GM12864 (cell line): ENCODE measurements at places on chromosomes 4 and X.
A peak's percentile ranks its signal among the peaks of the same experiment; 100 is the strongest.

GRCh38 chr4:140176735-140177134, 22.8 kb upstream of the MAML3 start:
- DNase-seq = no peak

DNA sequence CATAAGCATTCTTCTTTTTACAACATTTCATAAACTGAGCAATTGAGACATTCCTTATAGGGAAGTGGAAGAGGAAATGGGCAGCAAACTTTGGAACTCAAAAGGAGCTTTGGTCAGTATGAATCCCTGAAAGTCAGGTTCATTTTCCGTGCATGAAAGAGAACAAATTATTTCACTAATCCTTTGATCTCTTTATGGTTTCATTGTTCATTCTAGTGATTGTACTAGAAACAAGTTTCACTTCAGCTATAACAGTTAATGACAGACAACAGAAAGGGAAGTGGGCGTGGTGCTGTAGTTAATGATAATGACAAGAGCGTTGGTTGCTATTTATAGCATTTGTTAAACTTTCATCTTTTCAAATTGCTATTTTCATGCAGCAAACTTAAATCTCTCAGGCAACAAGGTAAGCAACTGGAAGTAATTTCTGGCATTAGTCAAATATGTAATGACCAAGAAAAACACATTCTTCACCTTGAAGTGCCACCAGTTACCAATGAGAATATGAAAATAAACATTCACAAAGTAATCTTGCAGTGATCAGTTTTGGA, 98.4 kb downstream of the AREG start:
- DNase-seq = no peak

GRCh38 chrX:30735839-30736238, 82.6 kb downstream of the GK start:
- peak; percentile 21 for DNase-seq

GRCh38 chrX:122504026-122504425, 680.1 kb upstream of the GRIA3 start:
- no peak for DNase-seq

DNA sequence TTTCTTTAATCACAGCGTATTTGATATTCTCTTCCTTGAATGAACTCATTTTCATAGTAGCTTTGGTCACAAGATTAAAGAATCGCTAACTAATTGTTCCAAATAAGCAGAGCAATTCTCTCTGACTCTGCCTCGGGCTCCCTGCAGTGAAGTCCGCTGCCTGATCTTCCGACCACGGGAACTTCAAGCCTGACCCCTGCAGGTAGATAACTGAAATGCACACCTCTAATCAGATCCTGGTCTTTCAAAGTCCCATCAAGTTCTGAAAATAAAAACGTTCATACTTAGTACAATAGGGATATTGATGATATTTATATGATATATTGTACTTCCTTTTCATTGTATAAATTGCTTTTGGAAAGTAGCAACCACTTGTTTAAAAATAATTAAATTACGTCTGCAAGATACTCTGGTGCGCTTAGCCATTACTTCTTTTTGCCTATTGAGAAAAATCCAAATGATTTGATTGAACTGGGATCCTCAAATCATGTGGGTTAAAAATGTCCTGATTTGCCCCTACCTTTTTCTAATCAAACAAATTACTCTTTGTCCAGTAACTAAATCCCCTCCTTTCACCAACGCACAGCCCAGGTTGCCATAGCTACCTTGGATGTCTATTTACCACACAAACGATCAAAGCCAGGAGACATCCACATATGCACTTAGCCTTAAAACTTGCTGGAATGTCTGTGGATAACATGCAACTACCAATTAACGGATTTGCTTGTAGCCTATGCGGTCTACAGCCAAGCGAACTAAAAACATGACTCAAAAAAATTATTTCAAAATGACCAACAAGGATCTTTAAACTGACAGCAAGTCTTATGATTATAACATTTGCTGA, 4.2 kb downstream of the MID1 start:
- no peak for DNase-seq

- DNase-seq = no peak
Measured at GRCh38 chr4:124318292-124318691, 394.2 kb downstream of the ANKRD50 start.

DNA sequence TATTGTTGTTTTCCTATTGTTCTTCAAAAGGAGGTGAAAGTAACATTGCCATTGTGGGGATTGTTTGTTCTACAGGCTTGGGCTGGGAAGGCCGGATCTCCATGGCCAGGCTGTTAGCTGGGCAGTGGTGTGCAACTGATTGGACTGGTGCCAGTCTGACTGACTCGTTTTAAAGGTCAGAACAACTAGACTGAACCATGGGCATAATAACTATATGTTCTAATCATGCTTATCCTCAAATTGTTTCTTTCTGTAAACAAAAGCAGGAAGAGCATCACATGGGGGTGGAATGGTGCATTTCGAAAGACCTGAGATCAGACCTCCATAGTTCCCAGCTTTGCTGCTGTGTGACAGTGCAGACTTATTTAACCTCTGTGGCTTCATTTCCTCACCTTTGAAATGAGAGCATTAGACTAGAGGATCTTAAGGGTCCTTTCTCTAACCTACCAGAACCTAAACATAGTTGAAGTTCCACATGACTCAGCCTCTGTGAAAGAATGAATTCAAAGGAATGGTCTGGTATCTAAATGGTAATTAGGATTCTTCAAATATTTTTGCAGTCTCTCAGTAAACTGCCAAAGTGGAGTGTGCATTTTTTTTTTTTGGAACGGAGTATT, 66.7 kb upstream of the PGRMC2 start:
- no peak for DNase-seq

GRCh38 chrX:130575831-130576389, 174.1 kb downstream of the RBMX2 start:
- DNase-seq = no peak

DNA sequence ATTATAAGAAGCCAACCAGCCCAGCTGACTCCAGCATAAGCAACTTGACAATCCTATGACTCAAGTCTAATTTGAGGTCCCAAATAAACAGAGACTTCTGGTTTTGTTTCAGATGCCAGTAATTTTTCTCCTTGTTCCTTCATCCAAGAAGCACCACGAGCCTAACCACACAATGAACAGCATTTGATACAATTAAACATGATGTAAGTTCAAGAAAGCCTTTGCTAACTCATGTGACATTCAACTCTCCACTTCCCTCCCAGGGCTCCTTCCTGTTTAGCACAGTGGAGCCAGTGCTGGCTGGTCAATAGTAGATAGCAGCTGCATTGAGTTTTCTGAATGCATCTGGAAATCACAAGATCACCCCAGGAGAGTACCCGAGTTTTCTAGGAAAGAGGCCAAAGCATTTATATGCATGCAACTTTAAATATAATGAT, 206.3 kb downstream of the ARHGAP24 start:
- DNase-seq = no peak

- no peak for DNase-seq
Measured at GRCh38 chr4:93394545-93395081, 433.9 kb upstream of the ATOH1 start.

DNA sequence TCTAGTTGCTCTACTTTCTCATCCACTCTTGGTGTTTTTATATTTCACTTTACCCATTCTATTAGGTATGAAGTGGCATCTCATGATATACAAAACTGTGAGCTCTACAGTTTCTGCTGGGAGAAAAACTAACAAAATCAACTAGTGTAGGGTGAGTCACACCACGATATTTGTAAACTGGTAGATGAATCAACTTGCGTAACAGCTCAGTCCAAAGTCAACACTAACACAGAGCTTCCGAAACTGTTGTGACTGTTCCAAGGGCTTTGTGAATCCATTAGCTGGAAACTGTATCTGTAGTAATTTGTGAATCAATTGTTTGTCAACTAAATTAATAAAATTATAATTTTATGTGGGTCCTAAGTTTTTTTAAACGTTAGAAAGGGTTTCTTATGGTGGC, 119.8 kb upstream of the TSPAN5 start:
- no peak for DNase-seq

DNA sequence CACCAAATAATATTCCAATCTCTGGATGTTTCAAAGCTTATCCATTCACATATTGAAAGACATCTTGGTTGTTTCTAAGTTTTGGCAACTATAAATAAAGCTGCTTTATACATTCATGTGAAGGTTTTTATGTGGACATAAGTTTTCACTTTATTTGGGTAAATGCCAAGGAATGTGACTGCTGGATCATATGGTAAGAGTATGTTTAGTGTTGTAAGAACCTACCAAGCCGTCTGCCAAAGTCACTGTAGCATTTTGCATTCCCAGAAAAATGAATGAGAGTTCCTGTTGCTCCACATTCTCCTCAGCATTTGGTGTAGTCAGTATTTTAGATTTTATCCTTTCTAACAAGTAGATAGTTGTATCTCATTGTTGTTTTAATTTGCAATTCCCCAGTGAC, 1047.7 kb downstream of the C4orf33 start:
- no peak for DNase-seq

DNA sequence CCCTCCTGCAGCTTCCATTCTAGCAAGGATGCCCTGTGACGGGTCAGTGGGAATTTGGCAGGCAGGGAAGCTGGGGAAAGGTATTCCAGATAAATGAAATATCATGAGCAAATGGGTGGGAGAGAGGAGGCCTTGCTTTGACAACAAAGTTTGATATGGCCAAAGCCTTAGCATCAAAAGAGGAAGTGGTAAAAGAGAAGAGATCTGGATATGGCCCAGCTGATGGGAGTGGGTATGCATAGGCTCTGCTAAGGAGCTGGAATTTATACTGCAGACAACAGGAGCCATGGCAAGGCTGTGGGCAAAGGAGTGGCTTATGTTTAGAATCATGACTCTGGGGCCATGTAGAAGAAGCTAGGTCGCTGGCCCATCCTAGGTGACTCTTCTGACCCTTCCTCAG, 89.2 kb downstream of the PJA1 start:
- no peak for DNase-seq

DNA sequence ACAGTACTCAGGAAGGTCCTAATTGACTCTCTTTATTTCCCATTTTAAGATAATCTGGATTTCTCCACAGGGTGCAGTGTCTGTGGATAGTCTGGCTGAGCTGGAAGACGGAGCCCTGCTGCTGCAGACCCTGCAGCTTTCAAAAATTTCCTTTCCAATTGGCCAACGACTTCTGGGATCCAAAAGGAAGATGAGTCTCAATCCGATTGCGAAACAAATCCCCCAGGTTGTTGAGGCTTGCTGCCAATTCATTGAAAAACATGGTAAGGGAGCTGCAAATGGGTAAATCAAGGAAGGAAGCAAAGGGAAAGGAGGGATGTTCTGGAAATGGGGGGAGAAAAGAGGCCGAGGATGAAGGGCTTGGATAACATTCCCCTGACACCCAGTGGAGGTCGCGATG, 26.0 kb downstream of the ARHGAP36 start:
- no peak for DNase-seq

GRCh38 chrX:56729152-56729850, at the start of gene NBDY:
Gene NBDY, plus strand, starts transcription at chrX:56729243. Its CDS starts 111 bp downstream, at chrX:56729354.
- DNase-seq = no peak

DNA sequence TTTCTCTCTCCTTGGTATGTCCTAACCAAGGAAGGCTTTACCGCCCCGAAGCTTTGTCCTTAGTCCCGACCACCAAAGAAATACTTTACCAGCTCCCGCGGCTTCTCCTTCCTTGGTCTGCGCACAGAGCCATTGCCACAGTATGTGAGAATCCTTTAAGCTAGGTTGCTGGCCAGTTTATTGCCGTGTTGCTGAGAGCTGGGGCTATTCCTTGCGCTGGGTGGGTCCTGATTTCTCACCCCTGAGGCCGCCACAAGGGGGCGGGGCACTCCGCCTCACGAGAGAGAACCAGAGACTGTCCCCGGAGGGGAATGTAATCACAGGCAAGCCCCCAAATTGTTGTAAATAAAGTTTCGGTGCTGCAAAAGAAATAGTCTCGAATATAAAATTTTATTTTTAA, 331.0 kb upstream of the PCDH10 start:
- no peak for DNase-seq

GRCh38 chr4:137212601-137213000, 319.7 kb downstream of the PCDH18 start:
- no peak for DNase-seq

DNA sequence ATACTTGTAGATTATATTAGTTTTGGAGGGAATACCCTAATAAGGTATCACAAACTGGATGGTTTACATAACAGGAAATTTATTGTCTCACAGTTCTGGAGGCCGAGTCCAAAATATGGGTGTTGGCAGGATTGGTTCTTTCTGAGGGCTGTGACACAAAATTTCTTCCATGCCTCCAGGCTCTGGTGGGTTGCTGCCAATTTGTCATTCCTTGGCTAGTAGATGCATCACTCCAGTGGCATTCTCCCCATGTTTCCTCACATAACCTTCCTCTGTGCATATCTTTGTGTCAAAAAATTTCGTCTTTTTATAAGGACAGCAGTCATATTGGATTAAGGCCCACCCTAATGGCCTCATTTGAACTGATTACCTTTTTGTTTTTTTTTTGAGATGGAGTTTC, 49.3 kb downstream of the APELA start:
- no peak for DNase-seq

DNA sequence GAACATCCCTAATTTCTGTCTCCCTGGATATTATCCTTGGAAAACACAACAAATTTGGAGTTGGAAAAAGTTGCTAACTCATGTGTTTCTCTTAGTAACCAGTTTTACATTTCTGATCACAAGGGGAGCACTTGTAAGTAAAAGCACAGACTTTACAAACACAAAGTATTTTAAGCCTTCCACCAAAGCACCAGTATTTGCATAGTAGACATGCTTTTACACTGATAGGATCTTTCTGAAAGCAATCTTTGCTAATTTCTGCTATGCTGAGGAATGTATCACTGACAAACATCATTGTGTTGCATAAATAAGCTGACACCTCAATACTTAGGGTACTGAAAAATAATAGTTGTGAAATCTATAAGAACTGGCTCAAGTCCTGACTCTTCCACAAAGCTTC, 100.6 kb downstream of the MID1 start:
- DNase-seq = no peak

DNA sequence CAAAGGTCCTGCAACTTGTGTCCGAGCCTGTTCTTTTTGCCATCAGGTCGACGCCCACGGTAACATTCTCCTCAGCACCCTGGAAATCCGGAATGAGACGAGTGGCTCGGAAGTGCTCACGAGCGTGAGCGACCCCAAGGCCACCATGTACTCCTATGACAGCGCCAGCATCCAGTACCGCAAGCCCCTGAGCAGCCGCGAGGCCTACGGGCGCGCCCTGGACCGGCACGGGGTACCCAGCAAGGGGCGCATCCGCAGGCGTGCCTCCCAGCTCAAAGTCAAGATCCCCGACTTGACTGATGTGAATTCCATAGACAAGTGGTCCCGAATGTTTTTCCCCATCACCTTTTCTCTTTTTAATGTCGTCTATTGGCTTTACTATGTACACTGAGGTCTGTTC, 37.9 kb downstream of the COMMD8 start:
- DNase-seq = no peak

- no peak for DNase-seq
Measured at GRCh38 chr4:41569961-41570360, 32.0 kb downstream of the LIMCH1 start.

DNA sequence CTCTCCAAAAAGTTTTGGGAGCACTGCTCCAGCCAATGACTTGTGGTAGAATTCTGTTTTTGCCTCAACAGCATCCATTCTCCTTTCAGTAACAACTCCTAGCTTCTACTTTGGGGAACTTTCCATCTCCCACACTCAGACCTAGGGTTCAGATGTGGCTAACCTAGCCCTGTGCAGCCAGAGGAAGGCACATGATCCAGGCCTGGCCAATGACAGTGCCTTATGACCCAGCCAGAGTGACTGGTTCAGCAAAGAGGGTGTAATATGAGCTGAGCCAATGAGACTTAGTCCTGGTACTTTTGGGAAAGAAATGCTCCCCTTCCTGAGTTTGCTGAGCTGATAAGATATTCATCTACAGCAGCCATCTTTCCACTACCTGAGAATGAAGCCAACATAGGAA, 5.4 kb upstream of the USP46 start:
- no peak for DNase-seq
